ENCODE measurements at places on chromosomes 7 and 10. TPM values are rescaled to one million over a fixed set of nuclear protein-coding genes. Genes with fewer than 3 reads are reported as not detected.

DNA sequence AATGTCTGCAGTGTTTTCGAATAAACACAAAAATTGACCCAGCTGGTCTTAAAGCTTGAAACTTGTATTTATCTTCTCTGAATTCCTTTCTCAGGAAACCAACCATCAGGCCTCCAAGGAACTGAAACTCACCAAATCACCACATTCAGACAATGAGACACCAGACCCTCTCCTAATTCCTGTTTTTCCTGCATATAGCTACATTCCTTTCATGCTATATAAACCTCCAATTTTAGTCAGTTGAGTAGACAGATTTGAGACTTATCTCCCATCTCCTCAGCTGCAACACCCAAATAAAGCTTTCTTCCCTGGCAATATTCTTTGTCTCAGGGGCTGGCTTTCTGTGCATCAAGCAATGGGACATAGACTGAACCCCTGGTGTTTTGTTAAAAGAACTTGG, 317.0 kb downstream of the CACNA2D1 start:
- DNase-seq, result no peak
- peaks cover 5% of the 10 kb centered on the region for H3K36me3 ChIP-seq
- H3K27me3 ChIP-seq, result no peaks in the 10 kb centered on the region
- no peak overlapping the region for H3K4me3 ChIP-seq
- no peak overlapping the region for H3K27ac ChIP-seq
- H3K4me1 ChIP-seq, result no peaks in the 10 kb centered on the region

- peaks cover 2% of the 10 kb centered on the region for H3K27me3 ChIP-seq
- no peaks in the 10 kb centered on the region for H3K36me3 ChIP-seq
- H3K4me1 ChIP-seq, result peaks cover 15% of the 10 kb centered on the region
- no peak for DNase-seq
- no peak overlapping the region for H3K4me3 ChIP-seq
These were observed 362.8 kb downstream of the THSD7A start for GRCh38 chr7:11469028-11469745.

DNA sequence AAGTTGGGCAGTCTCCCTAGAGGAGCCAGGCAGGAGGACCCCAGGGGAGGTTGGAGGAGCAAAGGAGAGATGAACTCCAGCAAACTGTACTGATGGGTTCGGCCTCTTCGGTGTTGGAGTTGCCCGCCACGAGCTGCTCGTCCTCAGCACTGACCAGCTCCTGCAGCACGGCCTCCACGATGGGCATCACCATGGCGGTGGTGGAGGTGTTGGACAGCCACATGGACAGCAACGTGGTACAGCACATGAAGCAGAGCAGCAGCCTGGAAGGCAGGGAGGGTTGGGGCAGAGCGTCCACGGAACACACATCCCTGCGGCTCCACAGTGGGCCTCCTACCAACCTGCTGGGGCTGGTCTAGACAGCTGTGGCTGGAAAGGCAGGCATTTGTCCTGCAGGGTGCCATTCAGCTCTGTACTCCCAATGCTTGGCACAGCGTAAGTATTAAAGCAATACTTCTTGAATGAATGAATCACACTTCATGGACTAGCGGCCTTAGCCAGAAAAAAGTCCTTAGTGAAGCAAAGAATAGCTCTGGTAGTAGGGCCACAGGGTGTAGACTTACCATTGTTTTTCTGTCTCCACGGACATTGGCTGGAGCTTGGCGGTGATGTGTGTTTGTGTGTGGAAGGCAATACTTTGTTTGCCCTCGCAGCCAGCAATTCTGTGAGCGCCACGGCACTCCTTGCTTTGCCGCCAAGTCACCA, 21.8 kb downstream of the SLC13A4 start:
- H3K27me3 ChIP-seq, result no peaks in the 10 kb centered on the region
- H3K4me1 ChIP-seq, result peaks cover 3% of the 10 kb centered on the region
- H3K36me3 ChIP-seq, result no peaks in the 10 kb centered on the region
- no peak for DNase-seq
- H3K27ac ChIP-seq, result peak overlapping the region; percentile 14
- H3K4me3 ChIP-seq, result no peak overlapping the region

The HYAL4 gene
- not detected for total RNA-seq

DNA sequence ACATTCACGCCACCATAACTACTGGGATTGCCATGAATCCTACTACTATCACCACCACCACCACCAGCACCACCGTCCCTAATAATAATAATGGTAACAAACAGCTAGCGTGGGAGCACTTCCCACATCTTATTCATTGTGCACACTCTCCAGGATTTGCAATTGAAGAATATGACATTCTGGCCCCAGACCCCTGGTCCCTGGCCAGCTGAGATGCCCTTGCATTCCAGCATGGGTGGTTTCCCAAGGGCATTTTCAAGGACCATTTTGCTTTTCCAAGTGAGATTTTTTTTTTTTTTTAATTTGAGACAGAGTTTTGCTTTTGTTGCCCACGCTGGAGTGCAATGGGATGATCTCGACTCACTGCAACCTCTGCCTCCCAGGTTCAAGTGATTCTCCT, 14.7 kb downstream of the CTBP2 start:
- H3K4me1 ChIP-seq, result peaks cover 59% of the 10 kb centered on the region
- no peaks in the 10 kb centered on the region for H3K27me3 ChIP-seq
- no peak overlapping the region for H3K4me3 ChIP-seq
- H3K27ac ChIP-seq, result peak overlapping the region; percentile 25
- DNase-seq, result no peak

- no peak overlapping the region for H3K27ac ChIP-seq
- H3K36me3 ChIP-seq, result peaks cover 2% of the 10 kb centered on the region
- no peak for DNase-seq
- H3K27me3 ChIP-seq, result no peaks in the 10 kb centered on the region
These were observed 41.3 kb downstream of the SLC16A12 start for GRCh38 chr10:89494068-89494467.

GRCh38 chr7:102155821-102156441, 130.7 kb upstream of the SH2B2 start:
- H3K4me3 ChIP-seq, result no peak overlapping the region
- H3K27me3 ChIP-seq, result no peaks in the 10 kb centered on the region
- peaks cover 24% of the 10 kb centered on the region for H3K4me1 ChIP-seq
- no peak for DNase-seq
- peak overlapping the region; percentile 10 for H3K27ac ChIP-seq

The CAV2 gene
- total RNA-seq, result 8.5 TPM

DNA sequence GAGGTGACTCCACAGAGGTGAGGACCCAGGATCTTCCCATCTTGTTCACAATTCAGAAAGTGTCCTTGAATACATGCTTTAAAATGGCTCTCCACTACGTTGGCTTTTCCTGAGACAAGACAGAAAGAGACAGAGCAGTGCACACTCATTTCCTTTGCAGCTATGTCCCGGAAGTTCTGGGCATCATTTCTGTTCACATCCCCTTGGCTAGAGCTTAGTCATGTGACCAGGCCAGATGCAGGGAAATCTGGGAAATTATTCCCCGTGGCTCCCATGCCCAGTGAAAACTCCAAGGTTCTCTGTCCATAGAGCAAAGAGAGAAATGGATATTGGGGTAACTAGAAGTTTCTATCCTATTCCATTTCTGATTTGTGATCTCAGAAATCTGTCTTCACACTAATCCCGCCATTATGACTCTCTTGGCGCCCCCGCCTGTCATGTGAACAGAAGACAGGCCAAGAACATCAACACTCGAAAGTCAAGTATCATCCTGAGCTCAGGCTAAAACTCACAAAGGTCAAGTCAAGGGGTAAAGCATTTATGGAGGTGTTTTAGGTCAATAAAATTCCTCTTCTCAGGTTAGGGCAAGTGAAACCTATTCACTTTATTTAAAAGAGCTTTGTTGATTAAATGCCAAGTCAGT, 251.4 kb upstream of the HABP2 start:
- H3K4me3 ChIP-seq, result no peak overlapping the region
- no peaks in the 10 kb centered on the region for H3K27me3 ChIP-seq
- no peak for DNase-seq
- H3K27ac ChIP-seq, result no peak overlapping the region
- no peaks in the 10 kb centered on the region for H3K36me3 ChIP-seq

DNA sequence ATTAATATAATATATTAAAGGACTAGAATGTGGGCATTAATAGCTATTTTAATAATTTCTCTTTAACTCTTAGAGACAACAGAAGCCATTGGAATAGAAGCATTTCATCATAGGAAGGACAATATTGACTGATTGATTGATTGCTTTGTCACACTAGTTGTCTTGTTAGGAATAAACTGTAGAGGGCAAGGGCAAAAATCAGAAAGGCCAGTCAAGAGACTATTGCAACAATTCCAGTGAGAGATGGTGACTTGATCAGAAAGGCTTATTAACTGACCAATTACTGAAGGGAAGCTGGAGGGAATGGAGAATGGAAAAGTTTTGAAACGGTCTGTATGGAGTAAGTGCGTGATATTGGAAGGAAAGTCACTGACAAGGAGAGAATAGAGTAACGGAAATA, 87.3 kb downstream of the RUNDC3B start:
- H3K36me3 ChIP-seq, result no peaks in the 10 kb centered on the region
- no peak overlapping the region for H3K4me3 ChIP-seq
- no peak for DNase-seq
- H3K27ac ChIP-seq, result no peak overlapping the region
- no peaks in the 10 kb centered on the region for H3K4me1 ChIP-seq

GRCh38 chr10:96578022-96578421, 8.8 kb downstream of the TM9SF3 start:
- no peaks in the 10 kb centered on the region for H3K27me3 ChIP-seq
- H3K4me3 ChIP-seq, result no peak overlapping the region
- no peak for DNase-seq

The ADCYAP1R1 gene
- total RNA-seq, result 0.38 TPM

The CSGALNACT2 gene
- 14.3 TPM for total RNA-seq

DNA sequence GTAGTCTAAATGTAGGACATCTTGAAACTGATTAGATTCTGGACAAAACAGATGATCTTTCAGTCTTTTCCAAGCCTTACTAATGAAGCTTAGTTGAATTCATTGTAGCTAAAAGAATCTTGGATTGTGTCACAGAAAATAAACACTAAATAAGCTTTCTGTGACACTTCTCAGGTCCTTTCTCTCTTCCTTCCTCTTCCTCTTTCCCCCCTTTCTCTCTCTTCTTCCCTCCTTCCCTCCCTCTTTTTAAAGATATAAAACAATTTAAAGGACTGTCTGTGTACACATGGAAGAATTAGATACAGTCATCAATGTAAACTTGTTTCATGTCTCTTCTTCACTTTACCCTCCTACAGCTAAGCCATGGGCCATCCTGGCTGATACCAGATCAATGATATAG, 5.3 kb upstream of the COMMD3 start:
- H3K36me3 ChIP-seq, result no peaks in the 10 kb centered on the region
- no peak overlapping the region for H3K4me3 ChIP-seq
- no peak overlapping the region for H3K27ac ChIP-seq
- DNase-seq, result no peak

The DKK1 gene
- total RNA-seq, result 12.7 TPM

DNA sequence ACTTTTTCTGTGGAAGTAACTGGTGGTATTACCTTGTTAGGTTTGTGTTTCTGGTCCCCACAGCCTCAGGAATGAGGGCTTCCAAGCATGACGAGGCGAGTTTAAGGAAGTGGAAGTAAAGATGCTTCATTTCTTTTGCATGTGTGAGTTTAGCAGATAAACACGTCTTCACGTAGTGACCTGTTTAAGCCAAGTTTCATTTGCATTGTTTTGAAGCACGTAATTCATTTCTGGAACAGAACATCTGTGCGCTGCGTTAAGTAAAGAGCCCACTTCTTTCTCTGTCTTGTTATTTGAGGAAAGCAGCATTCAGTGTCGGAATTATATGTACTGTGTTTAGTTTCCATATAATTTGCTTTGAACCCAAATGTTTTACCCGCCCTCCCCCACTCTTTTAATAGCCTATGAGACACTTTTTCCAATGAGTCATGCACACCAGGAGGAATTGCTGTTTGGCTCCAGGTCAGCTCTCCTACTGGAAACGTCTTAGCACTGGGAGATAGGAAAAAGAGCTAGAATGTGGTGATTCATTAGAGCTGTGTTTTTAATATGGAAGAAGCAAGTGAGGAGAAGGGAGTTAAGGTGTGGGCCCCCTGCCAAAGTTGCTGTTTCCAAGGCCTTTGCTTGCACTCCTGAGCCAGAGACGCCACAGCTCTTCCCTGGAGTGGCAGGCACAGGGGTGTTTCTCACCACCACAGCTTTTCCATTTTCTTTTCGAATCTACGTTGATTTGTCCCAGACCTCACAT, 36.7 kb downstream of the BTBD16 start:
- H3K27me3 ChIP-seq, result no peaks in the 10 kb centered on the region
- no peaks in the 10 kb centered on the region for H3K36me3 ChIP-seq
- DNase-seq, result no peak
- H3K4me3 ChIP-seq, result no peak overlapping the region
- peaks cover 13% of the 10 kb centered on the region for H3K4me1 ChIP-seq

The BMPER gene
- total RNA-seq, result 1.7 TPM

GRCh38 chr7:144019457-144019856, 19.3 kb downstream of the OR6B1 start:
- no peaks in the 10 kb centered on the region for H3K27me3 ChIP-seq
- no peak overlapping the region for H3K27ac ChIP-seq
- H3K36me3 ChIP-seq, result no peaks in the 10 kb centered on the region

The ERVW-1 gene
- total RNA-seq, result 0.24 TPM

GRCh38 chr10:76009531-76009930, 578.1 kb downstream of the LRMDA start:
- H3K4me3 ChIP-seq, result no peak overlapping the region
- peaks cover 68% of the 10 kb centered on the region for H3K4me1 ChIP-seq
- H3K27ac ChIP-seq, result peak overlapping the region; percentile 77
- peaks cover 23% of the 10 kb centered on the region for H3K27me3 ChIP-seq
- H3K36me3 ChIP-seq, result no peaks in the 10 kb centered on the region
- DNase-seq, result no peak

DNA sequence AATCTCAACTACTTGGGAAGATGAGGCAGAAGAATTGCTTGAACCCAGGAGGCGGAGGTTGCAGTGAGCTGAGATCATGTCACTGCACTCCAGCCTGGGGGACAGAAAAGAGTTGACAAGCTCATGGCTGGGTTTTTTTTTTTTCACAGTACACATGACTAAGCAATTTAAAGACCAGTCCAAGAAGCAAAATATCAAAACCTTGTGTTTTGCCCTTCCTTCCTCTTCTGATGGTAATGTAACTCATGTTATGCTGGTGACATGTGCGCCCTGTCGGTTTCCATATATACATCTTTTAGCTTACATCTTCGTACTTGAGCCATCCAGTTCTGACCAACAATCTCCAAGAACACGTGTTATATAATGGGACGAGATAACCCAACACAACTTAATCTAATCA, 237.7 kb upstream of the PLXDC2 start:
- peaks cover 4% of the 10 kb centered on the region for H3K36me3 ChIP-seq
- no peaks in the 10 kb centered on the region for H3K27me3 ChIP-seq
- no peak overlapping the region for H3K4me3 ChIP-seq
- no peak for DNase-seq

The CCL24 gene
- not detected for total RNA-seq

The KIF11 gene
- 18.0 TPM for total RNA-seq

- H3K4me1 ChIP-seq, result peaks cover 24% of the 10 kb centered on the region
- no peaks in the 10 kb centered on the region for H3K27me3 ChIP-seq
- H3K36me3 ChIP-seq, result peaks cover 11% of the 10 kb centered on the region
- H3K4me3 ChIP-seq, result peak overlapping the region; percentile 92
These were observed 2.0 kb upstream of the GTPBP4 start for GRCh38 chr10:986137-986825.

Data from mesothelial cell of epicardium (in vitro differentiated cells).